GM12878 (cell line): ENCODE measurements at places on chromosomes 5 and 9.

GRCh38 chr9:5764130-5764868 lies 68.6 kb downstream of the ERMP1 start:
- DNase-seq, result peak; percentile 48

- DNase-seq, result no peak
These were observed 593 bp downstream of the BRD3OS start for GRCh38 chr9:134025606-134026541.

- DNase-seq, result no peak
These were observed 42.9 kb downstream of the ZNF474 start for GRCh38 chr5:122172207-122172606.

DNA sequence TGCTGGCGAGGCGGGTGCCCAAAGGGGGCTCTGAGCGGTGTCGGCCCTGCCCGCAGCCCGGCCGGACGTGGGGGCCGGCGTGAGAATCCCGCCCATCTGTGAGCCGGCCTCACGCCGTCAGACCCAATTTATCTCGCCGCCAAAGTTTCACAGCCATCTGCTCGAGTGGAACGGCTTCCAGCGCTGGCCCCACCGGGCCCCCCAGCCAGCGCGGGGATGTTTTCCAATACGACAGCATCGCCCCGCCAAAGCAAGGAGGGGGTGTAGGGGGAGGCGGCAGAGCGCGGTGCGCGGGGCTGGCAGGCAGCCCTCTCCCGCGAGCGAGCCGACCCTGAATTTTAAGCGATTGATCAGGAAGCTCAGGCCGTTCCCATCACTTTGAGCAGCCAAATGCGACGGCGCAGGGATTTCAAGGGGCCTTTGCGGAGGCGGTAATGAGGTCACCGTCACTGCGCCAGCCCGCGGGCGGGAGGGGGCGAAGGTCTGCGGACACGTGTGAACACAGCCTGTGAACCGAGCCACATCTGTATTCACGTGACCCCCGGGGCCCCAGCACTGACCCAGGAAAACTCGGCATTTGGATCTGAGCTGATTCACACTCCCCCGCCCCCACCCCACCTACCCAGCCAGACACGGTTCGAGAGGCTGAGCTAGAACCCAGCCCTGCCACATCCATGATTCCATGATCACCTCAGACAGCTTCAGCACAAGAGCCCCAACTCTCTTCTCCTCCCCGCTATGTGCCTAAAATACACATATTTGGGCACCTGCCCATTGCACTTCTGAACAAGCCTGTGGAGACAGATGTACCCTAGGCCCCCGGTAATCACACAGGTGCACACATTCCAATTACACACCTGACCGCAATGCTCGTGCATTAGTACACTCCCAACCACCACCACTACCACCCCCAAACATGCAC lies 47.8 kb upstream of the PSD2 start:
- DNase-seq, result no peak

GRCh38 chr5:22111320-22111719 lies 741.8 kb downstream of the CDH12 start:
- no peak for DNase-seq

DNA sequence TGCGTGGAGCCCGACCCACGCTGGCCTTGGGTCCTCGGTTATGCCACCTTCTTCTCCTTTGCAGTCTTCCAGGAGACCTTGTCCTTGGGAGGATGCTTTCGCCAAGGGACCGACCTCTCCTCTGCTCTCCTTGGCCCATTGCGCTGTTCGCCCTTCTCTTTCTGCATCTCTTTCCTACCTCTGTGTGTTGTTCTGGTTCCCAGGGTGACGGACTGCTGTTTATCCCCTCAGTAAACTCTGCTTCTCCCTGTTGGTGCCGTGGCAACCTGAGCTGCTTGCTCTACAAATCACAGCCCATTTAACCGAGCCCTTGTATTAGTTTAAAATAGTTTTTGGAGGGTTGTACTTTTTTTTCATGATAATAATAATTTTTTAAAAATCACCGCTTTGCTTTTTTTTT lies 97.9 kb downstream of the DAPK1 start:
- no peak for DNase-seq

DNA sequence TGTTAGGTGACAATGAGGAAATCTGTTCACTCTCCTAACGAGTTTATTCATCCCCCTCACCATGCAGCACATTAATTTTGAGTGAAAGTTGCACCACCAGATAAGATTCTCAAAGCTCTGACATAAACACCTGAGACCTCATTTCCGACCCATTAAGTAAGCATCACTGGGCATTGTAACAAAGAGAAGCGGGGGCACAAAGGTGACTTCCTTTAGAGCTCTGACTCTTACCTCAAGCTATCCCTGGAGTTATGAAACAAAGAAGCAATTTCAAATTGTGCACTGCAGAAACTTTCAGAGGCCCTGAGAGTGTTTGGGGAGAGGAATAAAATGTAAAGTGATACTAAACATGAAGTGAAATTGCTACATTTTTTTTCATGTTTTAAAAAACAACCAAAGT lies 29.5 kb downstream of the C5orf15 start:
- DNase-seq, result no peak

DNA sequence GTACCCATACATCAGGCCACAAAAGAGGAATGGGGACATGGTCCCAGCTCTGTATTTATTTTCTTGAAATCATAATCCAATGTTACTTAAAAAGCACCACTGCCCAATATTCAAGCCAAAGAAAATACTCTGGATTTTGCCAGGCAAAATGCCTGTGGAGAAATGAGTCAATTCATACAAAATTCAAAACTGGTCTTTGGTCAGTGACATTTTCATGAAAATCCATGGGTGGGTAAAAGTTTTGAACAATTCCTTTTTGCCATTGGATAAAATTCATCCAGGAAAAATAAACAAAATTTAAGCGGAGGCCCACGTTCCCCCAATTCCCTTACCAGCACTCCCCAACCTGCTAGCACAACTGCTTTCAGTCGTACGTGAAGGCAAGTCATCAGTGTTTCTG lies 186.2 kb downstream of the GLIS3 start:
- no peak for DNase-seq

GRCh38 chr9:127612939-127613582 lies 984 bp downstream of the STXBP1 start:
- no peak for DNase-seq

- no peak for DNase-seq
These were observed 216.7 kb downstream of the SMARCA2 start for GRCh38 chr9:2231829-2232228.

- peak; percentile 77 for DNase-seq
These were observed 8.0 kb downstream of the BRD3 start for GRCh38 chr9:134059661-134060395.

DNA sequence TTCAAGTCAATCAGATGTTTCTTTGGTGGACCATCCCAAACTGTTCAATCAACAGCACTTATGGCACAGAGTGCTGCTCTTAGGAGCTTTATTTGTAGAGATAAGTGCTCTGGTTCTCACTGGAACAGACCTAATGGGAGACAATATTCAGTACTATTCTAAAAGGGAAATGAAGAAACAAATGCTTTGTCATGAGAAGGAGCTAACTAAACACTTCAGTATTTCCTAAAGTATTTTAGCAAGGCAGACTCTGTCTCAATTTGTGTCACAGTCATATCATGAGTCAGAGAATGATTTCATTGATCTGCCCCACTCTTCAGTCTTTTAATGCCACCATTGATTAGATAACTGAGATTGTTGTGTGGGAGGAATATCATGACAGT lies 175.3 kb downstream of the SLF1 start:
- DNase-seq, result no peak

- no peak for DNase-seq
These were observed 476.4 kb downstream of the KDM4C start for GRCh38 chr9:7234144-7234543.

DNA sequence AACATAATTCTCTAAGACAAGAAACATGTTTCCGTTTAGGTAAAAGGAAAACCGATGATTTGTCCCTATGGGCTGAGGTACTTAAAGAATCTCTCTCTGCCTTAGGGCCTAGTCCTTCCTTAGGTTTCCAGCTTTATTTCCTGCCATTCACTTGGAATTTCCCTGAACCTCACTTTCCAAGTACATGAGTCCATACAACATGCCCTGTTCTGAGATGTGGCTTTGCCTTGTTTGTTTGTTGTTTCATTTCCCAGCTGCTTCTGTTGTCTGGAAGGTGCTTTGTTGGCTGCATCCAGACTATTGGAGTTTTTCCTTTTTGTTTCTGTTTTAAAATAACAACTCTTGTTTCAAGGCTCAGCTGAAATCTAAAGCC lies 95.2 kb downstream of the ALDH1A1 start:
- no peak for DNase-seq

GRCh38 chr5:147081311-147081764 lies 153.5 kb upstream of the STK32A start:
- DNase-seq, result no peak

- no peak for DNase-seq
These were observed 139.8 kb downstream of the SLIT3 start for GRCh38 chr5:169161022-169161680.

DNA sequence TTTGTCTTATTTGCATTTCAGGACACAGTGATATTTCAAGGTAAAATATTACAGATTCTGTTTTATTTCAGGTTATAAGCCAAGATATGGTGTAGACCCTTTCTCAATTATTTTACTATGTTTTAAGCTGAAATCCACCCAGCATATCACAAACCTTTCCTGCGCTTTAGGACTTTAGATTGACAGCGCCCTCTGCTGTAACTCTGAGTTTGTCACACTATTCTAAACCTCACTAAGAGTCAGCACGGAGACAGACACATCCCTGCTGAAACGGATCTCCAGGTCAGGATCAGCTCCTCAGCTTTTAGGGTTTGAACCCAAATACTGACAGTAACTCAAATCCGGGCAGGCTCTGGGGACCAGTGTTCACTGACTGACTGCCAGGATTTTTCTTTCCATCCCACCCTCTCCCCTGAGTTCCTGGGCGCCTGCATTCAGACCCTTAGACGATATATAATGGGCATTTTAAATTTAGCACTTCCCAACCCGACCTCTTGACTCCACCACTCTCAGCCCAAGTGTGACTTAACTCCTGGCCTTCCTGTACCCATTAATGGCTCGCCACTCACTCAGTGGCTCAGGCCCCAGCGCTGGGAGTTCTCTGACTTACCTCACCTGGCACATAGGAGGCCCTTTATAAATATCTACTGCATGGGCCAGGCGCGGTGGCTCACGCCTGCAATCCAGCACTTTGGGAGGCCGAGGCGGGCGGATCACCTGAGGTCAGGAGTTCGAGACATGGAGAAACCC lies 33.5 kb downstream of the TLX3 start:
- no peak for DNase-seq

GRCh38 chr5:72498284-72498683 lies 8.9 kb downstream of the ZNF366 start:
- DNase-seq, result no peak

GRCh38 chr5:85388770-85389169 lies 1004.1 kb upstream of the EDIL3 start:
- DNase-seq, result no peak

GRCh38 chr5:42059778-42060464 lies 134.8 kb downstream of the FBXO4 start:
- DNase-seq, result no peak

DNA sequence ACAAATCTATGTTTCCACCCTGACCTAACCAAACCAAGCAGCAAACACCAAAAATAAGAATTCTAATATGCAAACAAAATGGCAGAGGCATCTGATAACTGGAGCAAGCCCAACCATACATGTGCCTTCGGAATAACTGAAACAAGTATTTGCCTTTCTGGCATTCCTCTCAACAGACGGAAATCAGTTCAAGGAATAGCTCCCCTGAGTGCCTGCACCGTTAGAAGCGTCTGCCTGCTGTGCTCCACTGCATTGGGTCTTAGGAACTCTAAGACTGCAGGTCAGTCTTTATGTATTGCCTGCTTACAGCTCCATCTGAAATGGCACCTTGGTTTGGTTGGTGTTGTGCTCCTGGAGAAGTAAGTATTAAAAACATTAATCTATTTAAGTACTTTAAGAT lies 98.5 kb downstream of the MRPS27 start:
- DNase-seq, result no peak

- no peak for DNase-seq
These were observed 93.7 kb upstream of the MRPS30 start for GRCh38 chr5:44714871-44715561.

DNA sequence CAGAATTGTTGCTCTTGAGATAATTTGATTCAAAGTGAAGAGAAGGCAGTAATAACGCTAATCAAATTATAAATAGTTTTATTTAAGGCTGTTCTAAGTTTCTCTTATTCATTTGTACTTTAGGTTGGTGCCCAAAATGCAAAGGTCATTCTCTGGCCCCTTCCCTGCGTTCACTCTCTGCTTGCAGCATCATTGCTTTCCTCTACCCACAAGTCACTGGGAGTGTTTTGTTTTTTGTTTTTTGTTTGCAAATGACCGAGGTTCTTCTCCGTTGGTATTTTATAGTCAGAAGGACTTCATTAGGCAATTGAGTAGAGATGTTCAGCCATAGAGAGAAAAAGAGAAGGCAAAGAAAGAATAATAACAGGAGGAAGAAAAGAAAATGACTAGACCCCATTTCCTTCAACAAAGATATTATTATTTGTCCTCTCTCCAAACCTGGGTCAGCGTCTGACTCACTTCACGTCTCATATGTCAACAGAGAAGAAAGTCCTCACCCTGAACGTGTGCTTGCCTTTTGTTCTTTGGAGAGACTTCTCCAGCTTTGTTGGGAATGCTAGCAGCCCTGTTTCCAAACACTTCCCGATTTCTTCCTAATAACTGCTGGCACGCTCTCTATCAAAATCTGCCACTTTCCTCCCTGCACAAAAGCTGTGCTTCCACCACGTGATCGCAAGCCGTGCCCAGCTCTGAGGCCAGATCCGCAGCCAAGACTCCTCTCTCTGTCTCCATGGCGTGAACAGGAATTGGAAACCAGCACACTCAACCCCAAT lies 119.8 kb downstream of the EBF1 start:
- no peak for DNase-seq

DNA sequence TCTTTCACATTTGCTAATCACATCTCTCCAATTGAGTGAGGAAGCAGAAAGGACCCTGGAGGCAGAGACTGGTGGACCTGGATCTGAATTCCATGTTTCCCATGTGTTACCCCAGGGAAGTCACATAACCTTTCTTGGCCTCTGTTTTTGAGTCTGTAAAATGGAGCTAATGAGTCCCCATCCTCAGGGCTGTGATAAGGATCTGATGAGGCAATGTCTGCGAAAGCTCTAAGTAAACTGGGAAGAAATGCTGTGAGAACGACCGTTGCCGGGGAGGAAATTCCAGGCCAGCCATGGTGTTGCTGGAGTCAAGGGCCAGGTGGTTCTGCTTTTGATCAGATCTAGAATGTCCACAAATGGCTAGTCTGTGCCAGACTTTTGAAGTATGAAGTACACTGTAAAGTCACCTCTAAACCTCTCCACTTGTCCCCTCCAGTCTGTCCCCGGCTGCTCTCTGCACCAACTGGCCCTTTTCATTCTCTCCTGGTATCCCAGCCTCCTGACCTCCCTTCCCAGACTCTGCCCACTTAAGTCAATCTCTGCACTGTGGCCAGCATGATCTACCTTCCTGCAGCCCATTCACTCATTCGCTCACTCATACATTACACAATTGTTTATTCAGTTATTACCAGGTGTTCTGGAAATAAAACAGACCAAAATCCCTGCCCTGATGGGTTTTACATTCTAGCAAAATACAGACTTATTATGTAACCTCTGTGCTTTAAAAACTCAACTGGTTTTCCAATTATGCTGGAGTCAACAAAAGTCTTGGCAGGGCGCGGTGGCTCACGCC lies 32.5 kb upstream of the N4BP3 start:
- DNase-seq, result no peak

GRCh38 chr9:72734631-72735030 lies 213.2 kb downstream of the TMC1 start:
- no peak for DNase-seq
